ENCODE measurements at places on chromosomes 13 and 19.

DNA sequence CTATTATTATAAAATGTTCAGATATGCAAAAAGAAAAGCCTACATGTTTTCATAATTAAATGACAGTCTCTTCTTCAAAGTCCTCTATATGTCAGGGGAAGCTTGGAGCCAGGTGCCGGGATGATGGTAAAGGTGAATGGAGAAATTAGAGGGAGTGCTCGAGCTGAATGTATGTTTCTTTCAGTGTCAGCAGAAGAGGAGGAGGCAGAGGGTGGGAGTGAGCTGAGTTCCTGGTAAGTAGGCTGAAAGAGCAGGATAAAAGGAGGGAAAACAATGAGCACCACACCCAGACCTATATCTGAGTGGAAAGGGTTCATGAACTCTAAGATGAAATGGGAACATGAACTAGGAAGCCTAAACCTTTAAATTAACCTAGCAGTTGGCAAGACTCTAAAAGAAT lies 307.6 kb upstream of the NBEA start:
- no peak for DNase-seq

GRCh38 chr19:35528218-35529038 lies at the start of gene SBSN:
TSS of gene SBSN (minus strand) at chr19:35528311. CDS start at chr19:35528281, 30 bp downstream.
- DNase-seq: peak; percentile 18

- DNase-seq: no peak
These were observed 27.4 kb downstream of the EFNA2 start for GRCh38 chr19:1312767-1313694.

- no peak for DNase-seq
These were observed 36.4 kb downstream of the ATP11A start for GRCh38 chr13:112726016-112726767.

DNA sequence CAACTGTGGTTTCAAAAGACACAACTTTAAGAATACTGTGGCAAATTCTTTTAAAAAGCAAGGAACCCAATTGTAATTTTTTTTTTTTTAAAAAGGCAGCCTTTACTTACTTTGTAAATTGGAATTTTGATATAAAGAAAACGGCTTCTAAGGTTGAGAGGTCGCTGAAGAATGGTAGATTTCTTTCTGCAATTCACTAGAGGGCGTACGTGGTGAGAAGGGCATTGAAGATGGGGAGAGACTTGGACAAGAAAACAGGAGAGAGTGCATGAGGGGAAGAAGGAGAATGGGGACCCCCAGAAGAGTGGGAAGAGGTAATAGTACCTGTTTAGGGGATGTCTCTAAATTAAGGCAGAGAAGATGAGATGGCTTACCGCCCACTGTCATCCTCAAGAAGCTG lies 33.5 kb upstream of the PABPC3 start:
- no peak for DNase-seq

- DNase-seq: no peak
These were observed 6.2 kb downstream of the ERVK3-1 start for GRCh38 chr19:58311345-58311865.

DNA sequence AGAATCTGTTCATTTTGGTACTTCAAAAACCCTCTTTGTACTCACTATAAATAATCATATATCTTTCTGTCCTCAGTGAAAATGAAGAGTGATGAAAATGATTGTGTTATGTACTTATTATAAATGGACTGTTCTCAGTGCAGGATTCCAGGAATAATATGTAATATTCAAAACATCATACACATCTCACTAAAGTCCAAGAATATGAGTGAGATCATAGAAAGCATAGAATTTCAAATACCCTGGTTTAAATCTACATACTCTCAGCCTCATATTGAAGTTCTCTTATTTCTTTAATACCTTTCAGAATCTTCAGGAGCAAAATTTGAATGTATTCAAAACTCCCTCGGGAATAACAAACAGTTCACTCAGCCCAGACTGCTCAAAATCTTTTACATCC lies 868.0 kb downstream of the SLITRK6 start:
- no peak for DNase-seq

- no peak for DNase-seq
These were observed 9.1 kb upstream of the PNMA8A start for GRCh38 chr19:46480415-46480814.

- DNase-seq: no peak
These were observed 31.1 kb upstream of the MYCBP2 start for GRCh38 chr13:77358001-77358400.

DNA sequence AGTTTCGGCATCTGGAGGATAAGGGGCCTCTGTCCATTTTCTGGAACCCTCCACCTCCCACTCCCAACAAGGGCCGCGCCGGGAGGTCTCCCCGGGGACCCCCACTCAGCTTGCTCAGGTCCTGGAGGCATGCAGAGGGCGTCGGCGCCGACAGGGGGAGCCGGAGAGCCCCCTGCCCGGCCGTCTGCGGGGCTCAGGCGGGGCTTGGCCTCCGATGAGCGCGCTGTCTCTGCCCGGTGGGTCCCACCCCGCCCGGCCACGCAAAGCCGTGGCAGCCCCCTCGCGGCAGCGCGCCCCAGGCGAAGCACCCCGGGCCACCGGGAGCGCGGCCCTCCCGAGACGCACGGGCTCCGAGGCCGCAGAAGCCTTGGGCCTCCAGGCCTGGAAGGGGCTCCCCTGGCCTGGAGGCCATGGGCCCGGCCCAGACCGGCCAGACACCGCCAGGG lies 149.7 kb upstream of the ZNF536 start:
- DNase-seq: no peak

DNA sequence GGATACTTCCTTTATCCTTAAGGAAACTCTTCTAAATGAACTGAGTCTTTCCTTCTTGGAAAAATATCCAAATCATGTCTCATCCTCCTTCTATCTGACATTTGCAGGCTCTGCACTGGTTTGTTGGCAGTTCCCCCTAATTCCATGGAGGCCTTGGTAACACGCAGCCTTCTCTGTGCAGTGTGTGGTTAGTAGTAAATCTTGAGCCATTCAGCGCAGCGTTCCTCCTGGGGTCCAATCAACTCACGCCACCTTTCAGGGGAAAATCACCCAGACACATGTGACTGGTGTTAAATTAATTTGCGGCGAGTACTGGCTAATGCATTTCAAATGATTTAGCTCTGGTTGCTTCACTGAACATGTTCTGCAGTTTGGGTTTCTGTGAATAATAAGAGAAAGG lies 21.0 kb upstream of the CBY2 start:
- DNase-seq: no peak

DNA sequence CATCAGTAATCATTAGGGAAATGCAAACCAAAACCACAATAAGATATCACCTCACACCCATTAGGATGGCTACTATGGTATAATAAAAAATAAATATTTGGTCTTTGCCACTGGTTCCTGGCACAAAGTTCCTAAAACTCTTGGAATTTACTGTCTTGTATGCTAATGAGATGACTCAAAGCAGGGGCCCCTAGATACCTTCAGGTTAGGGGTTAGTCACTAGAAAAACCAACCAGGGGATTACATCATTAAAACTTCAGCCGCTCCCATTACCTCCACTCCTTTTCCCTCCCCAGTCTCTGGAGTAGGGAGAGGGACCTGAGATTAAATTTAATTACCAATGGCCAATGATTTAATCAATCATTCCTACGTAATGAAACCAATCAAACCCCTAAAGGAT lies 49.6 kb downstream of the THSD1 start:
- DNase-seq: no peak

DNA sequence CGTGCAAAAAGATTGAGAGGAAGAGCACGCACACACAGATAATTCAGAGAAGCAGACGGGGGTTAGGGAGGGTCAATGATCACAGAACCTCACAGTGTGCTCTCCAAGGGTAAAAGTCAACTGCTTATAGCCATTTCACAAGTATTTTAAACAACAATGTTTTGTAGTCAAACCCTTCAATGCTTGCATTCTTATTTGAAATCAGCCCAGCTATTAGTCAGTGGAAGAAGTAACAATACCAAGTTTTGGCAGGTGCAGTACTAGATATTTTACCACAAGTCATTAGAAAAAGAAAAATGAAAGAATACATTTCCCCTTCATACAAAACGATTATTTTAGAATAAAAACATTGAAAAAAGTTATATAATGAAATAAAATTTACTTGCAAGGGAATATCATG lies 2.6 kb downstream of the CSNK1A1L start:
- no peak for DNase-seq

- peak; percentile 63 for DNase-seq
These were observed 13.8 kb downstream of the SPINT2 start for GRCh38 chr19:38277969-38278680.

- no peak for DNase-seq
These were observed 47.1 kb upstream of the CNMD start for GRCh38 chr13:52786766-52787165.

GRCh38 chr13:50214514-50214913 lies 199.3 kb downstream of the KCNRG start:
- DNase-seq: no peak

GRCh38 chr19:38856813-38857212 lies 7.0 kb upstream of the HNRNPL start:
- DNase-seq: no peak

DNA sequence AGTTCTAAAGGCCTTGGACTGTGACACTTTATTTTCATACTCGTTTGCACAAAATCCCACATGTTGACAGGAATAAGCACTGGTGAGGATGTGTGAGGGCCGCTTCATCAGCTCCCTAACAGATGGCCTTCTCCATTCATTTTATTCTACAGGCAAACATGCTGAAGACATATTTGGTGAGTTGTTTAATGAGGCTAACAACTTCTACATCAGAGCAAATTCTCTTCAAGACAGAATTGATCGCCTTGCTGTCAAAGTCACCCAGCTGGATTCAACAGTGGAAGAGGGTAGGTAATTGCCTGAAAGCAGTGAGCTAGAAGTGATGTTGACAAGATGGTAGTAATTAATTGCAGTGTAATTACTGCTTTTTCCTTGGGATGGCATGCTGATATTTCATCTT lies 95.7 kb downstream of the GPR12 start:
- no peak for DNase-seq

- no peak for DNase-seq
These were observed at the start of gene KCTD15 for GRCh38 chr19:33796164-33796875. TSS of gene KCTD15 (plus strand) at chr19:33796870. CDS start at chr19:33800455, 3,585 bp downstream.

GRCh38 chr13:27393101-27393500 lies 31.3 kb upstream of the GTF3A start:
- no peak for DNase-seq

DNA sequence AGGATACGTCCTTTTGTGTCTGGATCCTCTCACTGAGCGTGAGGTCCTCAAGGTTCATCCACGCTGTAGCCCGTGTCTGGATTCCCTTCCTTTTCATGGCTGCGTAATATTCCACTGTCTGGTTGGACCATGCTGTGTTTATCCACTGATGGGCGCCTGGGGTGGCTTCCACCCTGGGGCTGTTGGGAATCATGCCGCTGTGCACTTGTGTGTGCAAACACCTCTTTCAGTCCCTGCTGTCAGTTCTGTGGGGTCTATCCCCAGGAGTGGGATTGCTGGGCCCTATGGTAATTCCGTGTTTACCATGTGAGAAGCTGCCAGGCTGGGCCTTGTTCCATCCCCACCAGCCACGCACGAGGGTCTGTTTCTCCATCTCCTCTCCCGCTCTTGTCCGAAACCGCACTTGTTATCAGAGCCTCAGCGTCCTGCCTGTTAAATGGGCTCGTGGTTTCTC lies 98.6 kb downstream of the GADD45B start:
- DNase-seq: no peak

DNA sequence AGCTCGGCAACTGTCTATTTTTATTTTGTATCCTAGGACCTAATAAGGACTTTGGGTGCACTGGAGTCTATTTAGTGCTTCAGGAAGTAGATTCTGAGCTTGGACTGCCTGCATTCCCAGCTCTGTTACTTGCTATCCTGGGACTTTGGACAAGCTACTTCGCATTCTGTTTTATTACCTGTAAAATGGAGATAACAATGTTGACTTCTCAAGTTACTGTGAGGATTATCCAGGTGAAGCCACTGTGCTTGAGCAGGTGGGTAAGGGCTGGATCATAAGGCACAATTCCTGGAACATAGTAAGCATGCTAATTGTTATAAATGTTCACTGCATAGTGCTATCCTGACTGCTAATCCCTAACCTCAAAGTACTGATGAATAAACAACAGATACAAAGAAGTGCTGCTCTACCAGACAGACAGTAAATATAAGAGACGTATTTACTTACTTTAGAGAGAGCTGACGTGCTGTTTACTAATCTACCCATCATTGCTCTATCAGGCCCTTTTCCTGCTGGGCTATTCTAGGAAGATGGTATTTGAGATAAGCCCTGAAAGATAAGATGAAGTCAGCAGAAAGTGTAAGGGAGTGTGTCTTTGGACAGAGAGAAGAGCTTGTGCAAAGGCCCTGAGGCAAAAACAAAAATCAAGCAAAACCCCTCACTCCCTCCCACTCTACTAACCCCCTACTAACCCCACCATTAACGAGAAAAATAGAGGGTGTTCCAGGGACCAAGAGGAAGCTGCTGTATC lies 50.8 kb upstream of the FLT1 start:
- no peak for DNase-seq

GRCh38 chr13:78227709-78228108 lies 309.1 kb upstream of the EDNRB start:
- DNase-seq: no peak

DNA sequence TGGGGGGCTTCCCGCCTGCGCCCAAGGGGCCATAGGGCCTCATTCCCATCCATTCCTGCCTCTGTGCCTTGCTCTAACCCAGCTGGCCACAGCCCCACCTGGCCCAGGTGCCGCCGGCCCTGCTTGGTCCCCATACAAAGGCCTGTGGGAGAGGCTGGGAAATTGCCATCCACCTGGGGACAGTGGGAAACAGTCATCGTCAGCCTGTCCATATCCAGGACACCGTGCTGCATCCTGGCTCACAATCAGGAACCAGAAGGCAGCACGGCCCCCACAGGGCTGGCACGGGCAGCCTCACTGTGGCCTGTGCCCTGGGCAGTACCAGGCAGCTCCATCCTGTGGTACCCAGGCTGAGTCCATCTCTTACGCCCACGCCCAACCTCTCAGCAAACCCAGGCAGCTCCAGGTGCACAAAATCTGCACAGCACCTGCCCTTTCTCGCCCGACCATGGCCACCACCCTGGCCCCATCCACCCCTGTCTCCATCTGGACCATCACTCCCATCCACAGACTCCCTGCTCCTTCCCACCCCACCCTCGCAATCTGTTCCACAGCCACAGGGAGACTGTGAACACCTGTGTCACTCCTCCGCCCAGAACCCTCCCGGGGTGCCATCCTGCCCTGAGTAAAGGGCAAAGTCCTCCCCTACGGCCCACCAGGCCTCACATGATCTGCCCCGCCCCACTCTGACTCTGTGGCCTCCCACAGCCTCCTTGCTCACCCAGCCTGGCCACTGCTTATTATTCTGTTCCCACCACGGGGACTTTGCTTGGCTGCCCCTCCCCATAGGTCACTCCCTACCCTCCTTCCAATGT lies 21.1 kb upstream of the FBXO27 start:
- DNase-seq: no peak

GRCh38 chr13:50122455-50122854 lies 107.2 kb downstream of the KCNRG start:
- DNase-seq: no peak

GRCh38 chr19:35395382-35396199 lies 24.7 kb downstream of the GPR42 start:
- no peak for DNase-seq

GRCh38 chr19:28933039-28933438 lies 279.9 kb downstream of the UQCRFS1 start:
- no peak for DNase-seq

- DNase-seq: no peak
These were observed 110.8 kb downstream of the RXFP2 start for GRCh38 chr13:31850041-31850555.

Data from BJ (cell line).